Smooth muscle cell of the pulmonary artery (primary cell): ENCODE measurements at places on chromosomes 11 and 22. TPM values are rescaled to one million over a fixed set of nuclear protein-coding genes. Genes with fewer than 3 reads are reported as not detected.

Gene KRTAP5-6
- not detected in 2 replicates for total RNA-seq

Gene MCHR1
- 2.7 and 3.7 TPM in 2 replicates for total RNA-seq

Gene ATF4
- 213 and 214 TPM in 2 replicates for total RNA-seq

Gene WNT7B
- not detected in 2 replicates for total RNA-seq

Gene OR52I1
- not detected in 2 replicates for total RNA-seq
